Activated CD8-positive, alpha-beta memory T cell treated with anti-CD3 and anti-CD28 coated beads, Interleukin-2, amount 10 ng/mL, durations not matched to agents 7 days and 5 days (primary cell): ENCODE measurements at places on chromosomes 13 and 19. TPM values are rescaled to one million over a fixed set of nuclear protein-coding genes. Genes with fewer than 3 reads are reported as not detected.

DNA sequence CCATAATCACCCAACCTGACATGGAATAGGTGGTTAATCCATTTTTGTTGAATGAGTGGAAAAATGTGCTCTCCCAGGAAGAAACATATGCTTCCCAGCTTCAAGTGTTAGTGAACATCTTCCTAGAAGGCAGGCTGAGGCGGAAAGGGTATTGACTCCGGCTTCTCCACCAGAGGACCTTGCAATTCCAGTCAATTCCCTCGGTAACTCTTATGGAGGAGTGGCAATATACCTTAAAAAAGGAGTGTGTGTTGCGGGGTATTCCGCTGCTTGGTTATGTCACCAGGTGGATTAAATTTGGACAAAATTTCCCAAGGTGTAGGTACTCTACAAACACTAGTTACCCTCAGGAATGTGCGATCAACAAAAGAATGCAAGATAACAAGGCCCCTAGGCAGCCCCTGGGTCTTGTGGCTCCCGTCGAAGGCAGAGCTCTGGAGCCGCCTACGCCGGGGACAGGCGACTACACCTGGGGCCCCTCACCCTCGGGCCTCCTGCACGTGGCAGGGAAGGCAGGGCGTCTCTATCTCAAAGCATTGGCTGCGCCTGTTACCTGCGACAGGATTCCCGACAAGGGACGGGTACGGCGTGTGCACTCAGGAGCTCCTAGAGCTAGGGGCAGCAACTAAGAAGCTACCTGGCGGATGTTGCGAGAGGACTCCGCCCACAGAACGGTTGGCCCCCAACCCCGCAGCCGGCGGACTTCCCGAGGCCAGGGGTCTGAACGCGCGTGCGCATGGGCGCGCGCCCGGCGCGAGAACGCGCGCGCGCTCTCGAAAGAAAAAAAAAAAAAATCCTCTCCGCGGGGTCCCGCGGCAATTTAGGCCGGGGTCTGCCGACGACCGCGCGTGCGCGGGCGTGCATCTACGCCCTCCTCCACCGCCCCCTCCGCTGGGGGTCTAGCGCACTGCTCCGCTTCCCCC is at the start of gene WDR87:
WDR87 (minus strand) TSS at position 649 of the 923 bp plus-strand sequence. CDS start 8,355 bp downstream, outside the sequence.
- H3K4me1 ChIP-seq = peaks cover 15% of the 10 kb centered on the region
- no peaks in the 10 kb centered on the region for H3K36me3 ChIP-seq
- peak; percentile 58 for DNase-seq

GRCh38 chr19:51714848-51715247 is 8.9 kb downstream of the HAS1 start:
- no peak for DNase-seq
- H3K4me1 ChIP-seq = no peaks in the 10 kb centered on the region
- peaks cover 3% of the 10 kb centered on the region for H3K36me3 ChIP-seq
- H3K27ac ChIP-seq = no peak overlapping the region
- peaks cover 26% of the 10 kb centered on the region for H3K27me3 ChIP-seq
- no peak overlapping the region for H3K4me3 ChIP-seq

LAIR1 gene
- 71.6 TPM for total RNA-seq

RASGRP4 gene
- total RNA-seq = 1.4 TPM

GRCh38 chr19:38653028-38653571 is 5.7 kb downstream of the ACTN4 start:
- H3K27me3 ChIP-seq = no peaks in the 10 kb centered on the region
- peak overlapping the region; percentile 59 for H3K27ac ChIP-seq
- peaks cover 95% of the 10 kb centered on the region for H3K4me1 ChIP-seq
- H3K4me3 ChIP-seq = no peak overlapping the region
- H3K36me3 ChIP-seq = peaks cover 44% of the 10 kb centered on the region

GRCh38 chr19:3625996-3626472 is 556 bp downstream of the CACTIN start:
- peak overlapping the region; percentile 98 for H3K27ac ChIP-seq
- no peaks in the 10 kb centered on the region for H3K27me3 ChIP-seq
- DNase-seq = no peak
- H3K4me1 ChIP-seq = peaks cover 24% of the 10 kb centered on the region

ZNF331 gene
- 16.6 TPM for total RNA-seq
